ENCODE measurements at places on chromosomes 12 and 14. TPM values are rescaled to one million over a fixed set of nuclear protein-coding genes. Genes with fewer than 3 reads are reported as not detected.

DNA sequence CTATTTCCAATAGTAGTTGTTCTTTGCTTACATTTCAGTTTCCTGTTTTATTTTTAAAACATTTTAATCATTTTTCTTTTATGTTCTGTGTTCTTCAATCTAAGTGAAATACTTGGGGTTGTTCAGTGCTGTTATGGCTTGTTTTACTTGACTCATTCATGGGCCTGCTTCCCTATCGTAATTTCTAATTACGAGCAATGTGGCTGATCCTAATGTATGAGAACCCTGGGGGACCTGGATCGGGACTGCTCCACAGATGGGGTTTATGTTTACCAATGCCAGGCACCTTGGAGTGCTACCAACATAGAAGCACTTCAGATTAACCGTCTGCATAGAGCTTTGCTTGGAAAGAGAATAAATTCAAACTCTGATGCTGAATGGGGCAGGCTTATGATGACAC, 29.8 kb downstream of the TECPR2 start:
- no peak for DNase-seq

DNA sequence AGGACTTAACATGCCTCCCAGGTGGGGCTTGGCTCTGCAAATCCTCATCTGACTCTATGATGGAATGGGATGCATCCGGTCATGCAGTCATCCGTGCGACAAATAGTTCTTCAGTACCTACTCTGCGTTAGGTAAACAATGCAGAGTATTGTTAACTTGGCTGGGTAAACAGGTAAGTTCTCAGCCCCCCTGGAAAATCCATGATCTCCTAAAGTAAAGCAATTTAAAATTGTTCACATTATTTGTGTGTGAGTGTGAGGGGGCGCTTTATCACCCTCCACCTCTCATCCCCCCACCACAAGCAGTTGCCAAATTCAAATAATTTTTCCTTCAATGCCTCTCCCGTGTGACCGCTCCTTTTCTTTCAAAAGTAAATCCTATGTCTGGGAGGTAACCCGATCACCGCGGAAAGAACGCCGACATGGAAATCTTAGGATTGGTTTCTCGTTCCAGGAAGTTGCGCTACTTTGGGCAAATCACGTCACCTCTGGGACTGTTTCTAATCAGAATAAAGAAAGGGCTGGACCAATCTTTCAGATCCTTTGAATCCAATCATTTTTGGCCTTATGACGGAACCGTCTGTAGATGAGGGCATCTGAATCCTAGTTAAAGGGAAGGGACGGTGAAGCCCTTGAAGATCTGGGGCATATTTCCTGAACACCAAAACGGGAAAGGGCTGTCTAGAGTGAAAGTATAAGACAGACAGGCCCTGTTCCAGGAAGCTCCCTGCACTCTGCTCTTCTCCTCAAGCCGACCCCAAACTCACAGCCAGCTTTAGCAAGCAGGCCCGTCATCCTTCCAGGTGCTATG, 44.0 kb upstream of the SINHCAF start:
- DNase-seq: no peak

DNA sequence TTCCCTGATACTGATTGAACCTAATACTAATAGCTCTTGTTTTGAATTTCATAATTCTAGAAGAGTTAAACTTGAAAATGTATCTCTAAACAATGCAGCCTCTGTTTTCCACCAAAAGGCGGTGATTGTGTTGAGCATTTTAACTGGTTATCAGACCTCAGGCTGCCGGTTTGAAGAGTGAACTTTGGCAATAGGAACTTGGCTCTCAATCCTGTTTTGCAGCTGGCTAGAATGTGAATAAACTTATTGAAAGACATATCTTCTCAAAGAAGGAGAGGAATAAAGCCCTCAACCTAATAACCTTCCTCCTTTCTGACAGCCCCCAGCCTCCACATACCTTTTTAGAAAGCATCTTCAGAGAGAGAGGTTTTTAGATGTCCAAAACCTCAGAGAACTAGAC, 105.4 kb downstream of the SRGAP1 start:
- DNase-seq: no peak

DNA sequence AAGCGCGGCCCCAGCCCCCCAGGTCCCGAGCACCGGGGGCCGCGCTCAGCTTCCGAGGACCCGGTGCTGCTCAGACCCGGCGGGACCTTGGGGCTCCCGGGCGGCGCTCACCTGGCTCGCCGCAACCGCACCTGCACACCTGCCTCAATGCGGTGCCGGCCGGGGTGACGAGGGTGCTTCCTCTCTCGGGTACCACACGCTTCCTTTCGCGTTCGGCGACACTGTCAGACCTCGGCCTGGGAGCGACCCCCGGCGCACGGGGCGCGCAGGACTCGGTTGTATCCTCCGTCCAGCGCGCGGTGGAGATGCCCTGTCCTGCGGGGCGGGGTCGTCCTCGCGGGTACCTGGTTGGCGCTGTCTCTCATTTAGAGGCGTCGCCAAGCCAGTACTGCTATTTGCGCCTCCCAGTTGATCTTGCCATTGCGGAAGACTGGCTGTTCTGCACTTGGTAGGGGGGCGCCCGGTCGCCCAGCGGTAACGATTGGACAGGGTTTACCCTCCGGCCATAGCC, 718 bp downstream of the PACS2 start:
- DNase-seq: peak; percentile 60

DNA sequence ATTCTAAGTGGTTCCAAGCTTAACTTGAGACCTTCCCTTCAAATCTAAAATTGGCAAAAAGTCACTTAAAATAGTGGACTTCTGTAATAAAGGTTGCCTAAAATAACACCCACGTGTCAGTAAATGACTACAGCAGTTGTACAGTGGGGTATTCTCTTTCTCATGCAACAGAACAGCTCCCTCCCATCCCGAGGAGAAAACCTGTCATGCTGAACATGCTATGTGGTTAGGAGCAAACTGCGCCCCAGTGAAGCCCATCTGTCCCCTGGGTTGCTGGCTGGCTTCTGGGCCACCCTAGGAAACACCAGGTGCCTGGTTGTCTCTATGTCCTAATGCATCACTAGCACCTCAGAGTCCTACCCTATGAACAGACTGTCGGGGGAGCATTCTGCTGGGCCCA, 2.7 kb downstream of the BTBD6 start:
- DNase-seq: no peak

GRCh38 chr12:91353266-91353665, 170.6 kb upstream of the DCN start:
- DNase-seq: no peak

DNA sequence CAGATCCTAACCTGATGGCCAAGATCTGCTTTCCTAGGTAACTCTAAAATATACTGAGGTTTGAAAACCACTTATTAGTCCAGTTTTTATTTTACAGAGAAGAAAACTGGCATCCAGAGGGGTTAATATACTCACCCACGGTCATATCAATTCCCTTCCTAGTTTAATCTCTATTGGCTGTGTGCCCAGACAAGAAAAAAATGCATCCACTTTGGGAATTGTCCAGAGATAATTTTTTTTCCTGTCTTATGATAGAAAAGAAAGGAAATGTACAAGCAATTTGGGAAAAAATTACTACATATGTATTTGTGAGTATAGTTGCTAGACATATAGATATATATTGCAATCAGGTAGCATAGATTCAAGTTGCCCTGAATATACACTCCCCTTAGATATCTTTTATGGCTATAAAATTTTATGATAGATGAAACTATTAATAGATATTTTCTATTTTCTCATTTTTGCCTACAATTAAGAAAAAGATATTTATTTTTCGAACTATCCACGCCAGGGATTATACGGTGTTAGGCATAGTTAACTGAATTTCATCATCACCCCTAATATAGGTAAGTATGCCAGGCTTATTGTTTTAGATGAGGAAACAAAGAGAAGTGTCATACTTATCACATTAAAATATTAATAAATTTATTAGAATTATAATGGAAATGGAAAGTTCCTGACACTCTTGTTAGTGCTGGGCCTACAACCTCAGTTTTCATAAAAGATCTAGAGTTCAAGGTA, 100.5 kb upstream of the SLC38A2 start:
- no peak for DNase-seq

DNA sequence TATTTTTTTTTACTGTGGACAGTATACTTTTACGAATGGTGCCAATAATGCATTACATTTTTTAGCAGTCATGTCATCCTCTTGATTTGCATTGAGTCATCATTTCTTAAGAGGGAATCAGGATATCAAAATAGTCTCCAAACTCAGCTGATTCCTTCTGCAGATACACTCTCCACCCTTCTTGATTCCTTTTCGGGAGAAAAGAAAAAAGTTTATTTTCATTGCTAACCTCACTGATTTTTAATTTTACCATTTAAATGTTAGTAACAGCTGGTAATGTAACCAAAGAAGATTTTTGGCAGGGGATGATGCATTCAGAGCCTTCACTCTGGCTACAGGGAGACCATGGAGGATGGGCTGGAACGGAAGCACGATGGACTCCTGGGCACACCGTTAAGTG, 47.5 kb downstream of the MRPL42 start:
- DNase-seq: no peak

- no peak for DNase-seq
These were observed 41.9 kb downstream of the E2F7 start for GRCh38 chr12:77023501-77023900.

DNA sequence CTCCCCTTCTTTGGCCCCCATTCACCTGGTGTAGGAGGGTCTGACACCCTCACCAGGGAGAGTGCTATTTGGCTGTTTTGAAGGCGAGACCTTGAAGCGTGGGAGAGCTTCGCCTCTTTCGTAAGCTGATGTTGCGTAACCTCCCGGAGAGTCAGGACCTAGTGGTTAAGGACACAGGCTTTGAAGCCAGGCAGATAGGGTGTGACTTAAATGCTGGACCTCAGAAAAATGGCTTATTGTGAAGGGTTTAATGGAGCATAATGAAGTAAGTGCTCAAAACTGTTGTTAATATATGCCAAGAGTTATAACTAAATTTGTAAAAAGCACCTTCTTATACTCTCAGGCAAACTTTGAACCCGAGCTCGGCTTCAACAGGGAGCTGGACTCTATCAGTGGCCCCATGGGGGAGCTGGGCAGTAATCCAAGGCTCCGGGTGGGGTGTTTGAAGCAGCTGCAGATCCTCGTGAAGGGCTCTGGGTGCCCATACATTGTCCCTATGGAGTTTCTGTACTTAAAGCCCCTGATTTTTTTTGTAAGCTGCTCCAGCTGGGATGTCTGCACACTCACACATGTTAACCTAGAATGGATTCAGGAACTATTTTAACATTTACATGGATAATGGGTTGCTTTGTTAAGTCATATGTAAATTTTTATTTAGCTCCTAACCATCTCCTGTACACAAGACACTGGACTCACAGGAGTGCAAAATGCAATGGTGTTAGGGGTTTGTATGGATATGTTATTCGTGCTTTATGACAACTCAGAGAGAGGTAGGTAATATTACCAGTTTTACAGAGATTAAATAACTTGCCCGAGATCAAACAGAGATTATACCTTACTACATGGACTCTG, 26.0 kb downstream of the PPFIBP1 start:
- DNase-seq: peak; percentile 84

- no peak for DNase-seq
These were observed 32.6 kb upstream of the PLEKHG3 start for GRCh38 chr14:64671591-64671990.

- no peak for DNase-seq
These were observed 285.8 kb upstream of the GRIP1 start for GRCh38 chr12:66964629-66965028.

GRCh38 chr12:119780786-119781434, 96.2 kb downstream of the CIT start:
- DNase-seq: no peak

DNA sequence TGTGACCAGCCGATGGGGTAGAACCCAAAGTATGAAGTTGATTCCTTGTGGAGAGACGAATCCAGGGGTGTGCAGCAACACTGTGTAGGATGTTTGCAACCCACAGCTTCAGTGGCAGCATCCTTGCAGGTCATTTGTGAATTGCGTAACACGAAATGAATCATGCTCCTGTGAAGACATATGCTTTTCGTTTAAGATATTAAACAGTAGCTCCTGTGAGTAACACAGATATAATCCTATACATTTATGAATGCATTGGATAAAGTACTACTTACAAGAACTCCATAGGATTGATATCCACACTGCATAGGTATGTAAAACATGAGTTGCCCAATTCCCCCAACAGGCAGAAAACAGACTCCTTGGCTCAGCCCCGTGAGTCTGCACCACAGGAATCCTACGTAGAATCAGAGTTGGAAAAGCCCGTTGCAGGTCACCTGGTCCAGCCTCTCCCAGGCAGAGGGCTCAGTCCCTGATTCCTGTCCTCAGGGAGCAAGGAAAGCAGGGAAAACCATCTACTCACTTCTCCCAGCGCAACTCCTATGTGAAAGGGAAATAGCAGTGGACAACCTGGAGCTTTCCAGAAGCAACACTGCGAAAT, 75.8 kb downstream of the GPATCH2L start:
- no peak for DNase-seq

- no peak for DNase-seq
These were observed 39.7 kb downstream of the FMNL3 start for GRCh38 chr12:49667325-49668090.

- no peak for DNase-seq
These were observed 2.6 kb upstream of the CAPRIN2 start for GRCh38 chr12:30757316-30757715.

DNA sequence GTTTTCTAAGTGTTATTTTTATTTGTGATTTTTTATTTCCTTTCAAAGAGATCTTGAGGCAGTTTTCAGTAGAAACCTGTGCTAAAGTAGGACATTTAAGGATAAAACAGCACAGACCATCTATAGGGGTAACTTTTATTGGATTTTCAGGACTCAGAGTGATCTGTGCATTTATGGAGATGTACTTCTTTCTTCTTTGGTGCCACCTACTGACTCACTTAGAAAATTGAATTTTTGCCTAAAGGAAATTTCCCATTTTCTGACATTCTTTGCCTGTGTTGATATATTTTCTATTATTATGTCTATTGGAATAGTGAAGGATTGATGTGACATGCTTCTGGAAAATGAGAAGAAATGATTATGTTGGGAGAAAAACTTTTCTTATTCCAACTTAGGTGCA, 113.0 kb downstream of the UNC79 start:
- no peak for DNase-seq

The ADAM20 gene
- 0.40 TPM for total RNA-seq

The ESPL1 gene
- 0.81 TPM for total RNA-seq

The DTX1 gene
- total RNA-seq: 1.6 TPM

The PLA2G1B gene
- not detected for total RNA-seq

The LRRC43 gene
- total RNA-seq: 0.81 TPM

The VASH1 gene
- 14.3 TPM for total RNA-seq

The KRT85 gene
- not detected for total RNA-seq

The PDE6H gene
- total RNA-seq: not detected

The MYF5 gene
- total RNA-seq: not detected

The PDE3A gene
- total RNA-seq: 153 TPM
